PC-3 (cell line): ENCODE measurements at places on chromosomes 6 and 20. TPM values are rescaled to one million over a fixed set of nuclear protein-coding genes. Genes with fewer than 3 reads are reported as not detected.

The CDK5RAP1 gene
- 31.2 and 53.4 TPM in 2 replicates for total RNA-seq

The PAX1 gene
- not detected in 2 replicates for total RNA-seq

The B3GALT4 gene
- 7.9 and 8.4 TPM in 2 replicates for total RNA-seq

The PDE10A gene
- total RNA-seq, result 0.92 and 2.1 TPM in 2 replicates

The COL9A3 gene
- total RNA-seq, result 14.3 and 17.7 TPM in 2 replicates

The SLC17A9 gene
- not detected in 2 replicates for total RNA-seq

The TREM1 gene
- 0.98 TPM in 1 of 2 replicates, not detected in the other for total RNA-seq

The C6orf132 gene
- total RNA-seq, result 66.0 and 86.3 TPM in 2 replicates

The CSNK2A1 gene
- total RNA-seq, result 147 and 161 TPM in 2 replicates

The MRPS18A gene
- 91.5 and 105 TPM in 2 replicates for total RNA-seq

The KLC4 gene
- total RNA-seq, result 17.5 and 18.5 TPM in 2 replicates

The SLC17A1 gene
- not detected in 2 replicates for total RNA-seq

DNA sequence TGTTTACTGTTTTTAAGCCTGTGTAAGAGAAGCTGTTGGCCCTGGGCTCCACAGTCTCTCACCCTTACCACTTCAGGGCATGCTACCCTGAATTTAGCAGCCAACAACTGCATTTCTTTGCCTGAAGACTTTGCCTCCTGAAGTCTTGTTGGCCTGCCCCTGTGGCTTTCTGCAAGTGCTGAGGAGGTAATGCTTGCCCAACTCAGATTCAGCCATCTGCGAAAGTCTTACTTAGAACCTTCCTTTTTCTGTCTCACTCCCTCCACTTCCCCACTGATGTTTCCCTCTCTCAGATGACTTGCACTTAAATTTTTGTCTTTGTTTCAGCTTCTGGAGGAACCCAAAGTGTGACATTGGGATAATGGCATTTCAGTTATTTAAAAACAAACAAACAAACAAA is 11.8 kb upstream of the IBTK start:
- H3K4me3 ChIP-seq, result no peak overlapping the region
- peaks cover 28% of the 10 kb centered on the region for H3K4me1 ChIP-seq

DNA sequence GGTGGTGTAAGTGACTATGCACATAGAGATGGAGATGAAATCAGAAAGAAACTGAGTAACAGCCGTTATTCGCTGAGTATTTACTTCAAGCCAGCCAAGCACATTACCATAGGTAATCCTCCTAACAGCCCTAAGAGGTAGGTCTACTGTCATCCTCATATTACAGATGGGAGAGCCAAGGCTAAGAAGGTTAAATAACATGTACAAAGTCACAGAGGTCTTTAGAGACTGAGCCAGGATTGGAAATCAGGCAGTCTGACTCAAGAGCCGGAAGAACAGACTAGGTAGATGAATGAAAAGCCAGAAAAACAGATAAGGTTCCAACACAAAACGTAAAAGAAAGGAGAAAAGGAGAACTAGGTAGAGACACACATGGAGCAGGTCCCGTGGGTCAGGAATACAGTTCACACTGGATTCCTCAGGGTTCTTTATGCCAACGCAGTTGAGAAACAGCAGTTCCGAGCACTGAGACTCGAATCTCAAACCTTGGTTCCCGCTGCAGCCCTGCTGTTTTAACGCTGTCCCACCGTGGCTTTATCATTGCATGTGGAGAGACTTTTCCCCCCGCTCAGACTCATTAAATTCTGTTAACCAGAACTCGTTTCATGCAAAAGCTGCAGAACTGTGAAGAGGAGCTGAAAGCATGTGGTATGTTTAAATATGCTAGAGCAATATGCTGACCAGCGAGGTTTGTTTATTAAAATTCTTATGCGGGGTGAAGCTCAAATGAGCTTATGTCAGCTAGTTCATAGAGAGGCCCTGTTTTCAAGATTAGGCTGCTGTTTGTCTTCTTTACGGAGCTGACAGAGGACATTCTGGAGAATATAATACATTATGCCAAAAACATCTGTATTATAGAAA is 537.9 kb downstream of the CD83 start:
- DNase-seq, result no peak
- no peak overlapping the region for H3K27ac ChIP-seq
- no peaks in the 10 kb centered on the region for H3K36me3 ChIP-seq
- no peaks in the 10 kb centered on the region for H3K27me3 ChIP-seq
- peaks cover 25% of the 10 kb centered on the region for H3K4me1 ChIP-seq
- H3K4me3 ChIP-seq, result no peak overlapping the region

GRCh38 chr20:39042279-39043150 is 80.4 kb downstream of the DHX35 start:
- H3K36me3 ChIP-seq, result peaks cover 19% of the 10 kb centered on the region; the same call in 1 of the 2 replicates
- no peaks in the 10 kb centered on the region for H3K27me3 ChIP-seq
- no peaks in the 10 kb centered on the region for H3K4me1 ChIP-seq

- peak within 1 kb of the TSS; percentile 81 for H3K27ac ChIP-seq
- peak; percentile 59 for DNase-seq
- peaks cover 71% of the 10 kb centered on the region for H3K4me1 ChIP-seq
- no peaks in the 10 kb centered on the region for H3K27me3 ChIP-seq
- peaks cover 11% of the 10 kb centered on the region; the same call in 1 of the 2 replicates for H3K36me3 ChIP-seq
Measured at GRCh38 chr20:62367136-62367632, at the start of gene LAMA5. TSS of gene LAMA5 (minus strand) at chr20:62367312. CDS start at chr20:62367245, 67 bp downstream.

DNA sequence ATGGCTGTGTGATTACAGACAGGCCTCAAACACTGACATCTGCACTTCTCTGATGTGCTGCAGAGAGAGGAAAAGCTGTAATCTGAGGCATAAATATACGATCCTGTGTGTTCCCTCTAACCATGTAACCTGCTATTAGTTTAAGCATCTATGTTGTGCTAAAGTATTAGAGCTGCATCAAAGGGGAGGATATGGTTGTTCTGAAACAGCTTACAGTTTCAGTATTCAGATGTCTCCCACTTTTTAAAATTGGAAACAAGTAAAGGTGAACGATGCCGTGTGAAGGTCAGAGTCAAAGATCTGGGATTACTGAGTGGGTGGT is 7.6 kb downstream of the PLEKHG1 start:
- H3K4me3 ChIP-seq, result no peak overlapping the region
- no peak overlapping the region for H3K27ac ChIP-seq
- no peak for DNase-seq
- H3K4me1 ChIP-seq, result no peaks in the 10 kb centered on the region
- no peaks in the 10 kb centered on the region for H3K36me3 ChIP-seq

- H3K36me3 ChIP-seq, result no peaks in the 10 kb centered on the region
- DNase-seq, result no peak
- H3K4me1 ChIP-seq, result peaks cover 54% of the 10 kb centered on the region
- H3K4me3 ChIP-seq, result no peak overlapping the region
Measured at GRCh38 chr6:151043944-151044343, 178.4 kb downstream of the MTHFD1L start.

DNA sequence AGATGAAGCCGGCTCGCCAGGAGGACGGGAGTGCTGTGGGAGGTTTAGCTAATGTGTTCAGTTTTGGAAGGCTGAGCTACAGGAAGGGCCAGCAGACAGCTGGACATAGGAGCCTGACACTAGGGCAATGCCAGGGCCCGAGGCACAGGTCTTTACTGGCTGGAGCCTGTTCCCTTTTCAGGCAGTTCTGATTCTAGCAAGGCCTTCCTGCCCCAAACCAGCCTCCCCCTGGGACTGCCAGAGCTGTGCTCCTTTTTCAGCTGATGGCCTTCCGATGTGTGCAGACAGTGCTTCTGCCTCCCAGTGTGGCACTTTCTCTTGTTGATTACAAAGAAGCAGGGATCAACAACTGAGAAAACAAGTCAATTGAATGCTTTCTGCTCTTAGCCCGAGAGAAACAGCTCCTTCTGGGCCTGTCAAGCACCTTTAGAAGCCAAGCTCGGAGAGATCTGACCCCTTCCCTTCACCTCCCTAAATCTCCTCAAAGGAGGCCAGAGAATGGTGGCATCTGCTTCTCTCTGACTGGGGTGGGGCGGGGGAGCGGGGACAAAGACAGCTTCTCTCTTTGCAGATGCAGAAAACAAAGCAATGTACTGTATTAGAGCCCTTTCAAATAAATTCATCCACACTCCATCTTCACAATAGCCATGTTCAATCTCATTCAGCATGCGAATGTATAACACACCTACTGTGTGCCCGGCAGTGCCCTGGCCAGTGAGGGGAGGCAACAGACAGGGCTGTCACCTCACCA is 63.2 kb downstream of the RAB44 start:
- H3K27ac ChIP-seq, result no peak overlapping the region
- no peaks in the 10 kb centered on the region for H3K36me3 ChIP-seq
- H3K4me3 ChIP-seq, result no peak overlapping the region
- no peak for DNase-seq
- no peaks in the 10 kb centered on the region for H3K27me3 ChIP-seq

GRCh38 chr6:43972913-43973300 is 154.3 kb downstream of the MRPL14 start:
- peak; percentile 85 for DNase-seq
- no peak overlapping the region for H3K4me3 ChIP-seq
- peaks cover 6% of the 10 kb centered on the region; the same call in 1 of the 2 replicates for H3K36me3 ChIP-seq
- H3K27ac ChIP-seq, result peak overlapping the region; percentile 79
- H3K4me1 ChIP-seq, result peaks cover 62% of the 10 kb centered on the region

GRCh38 chr6:137849181-137849980 is 17.7 kb upstream of the TNFAIP3 start:
- DNase-seq, result no peak
- H3K27ac ChIP-seq, result no peak overlapping the region
- no peaks in the 10 kb centered on the region for H3K27me3 ChIP-seq
- peaks cover 32% of the 10 kb centered on the region for H3K4me1 ChIP-seq

DNA sequence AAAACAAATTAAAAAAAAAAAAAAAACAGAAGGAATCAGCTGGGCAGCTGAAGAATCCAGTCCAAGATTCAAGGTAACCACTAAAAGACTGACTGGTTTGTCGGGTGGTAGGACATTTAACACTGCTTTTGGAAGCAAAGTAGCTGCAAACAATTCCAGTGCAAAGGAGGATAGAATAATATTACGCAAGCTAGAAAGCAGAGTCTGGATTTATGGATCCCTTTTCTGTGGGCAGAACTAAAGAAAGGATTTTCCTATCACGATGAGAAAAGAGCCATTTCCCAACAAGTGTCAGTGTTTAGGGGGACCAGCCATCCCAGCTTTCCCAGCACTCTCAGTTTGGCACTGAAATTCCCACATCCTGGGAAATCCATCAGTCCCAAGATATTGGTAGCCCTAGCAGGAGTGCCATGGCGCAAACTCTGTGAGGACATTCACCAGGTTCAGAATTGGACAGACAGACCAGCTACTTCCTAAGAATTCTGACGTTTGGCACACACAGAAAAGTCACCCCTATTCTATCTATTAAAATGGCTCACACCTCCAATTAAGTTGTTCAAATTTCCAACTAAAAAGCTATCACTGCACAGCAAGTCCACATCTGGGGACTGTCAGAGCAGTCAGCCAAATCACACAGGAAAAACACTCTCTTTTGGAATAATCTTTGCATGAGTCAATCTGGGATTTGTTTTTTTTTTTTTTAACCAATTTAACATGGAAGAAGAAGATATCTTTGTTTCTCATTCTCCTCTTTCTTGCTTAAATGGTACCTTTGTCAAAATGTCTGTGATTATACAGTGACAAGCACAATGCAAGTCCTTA is 356.8 kb upstream of the ARID1B start:
- no peak for DNase-seq
- H3K4me3 ChIP-seq, result no peak overlapping the region
- peaks cover 17% of the 10 kb centered on the region; the same call in 1 of the 2 replicates for H3K4me1 ChIP-seq
- no peak overlapping the region for H3K27ac ChIP-seq
- H3K36me3 ChIP-seq, result no peaks in the 10 kb centered on the region

GRCh38 chr6:161168281-161168891 is 105.5 kb downstream of the AGPAT4 start:
- H3K27ac ChIP-seq, result peak overlapping the region; percentile 78
- no peaks in the 10 kb centered on the region for H3K36me3 ChIP-seq
- H3K4me3 ChIP-seq, result no peak overlapping the region
- no peaks in the 10 kb centered on the region for H3K27me3 ChIP-seq
- peaks cover 15% of the 10 kb centered on the region for H3K4me1 ChIP-seq
- DNase-seq, result peak; percentile 96

- no peak overlapping the region for H3K4me3 ChIP-seq
- no peaks in the 10 kb centered on the region for H3K27me3 ChIP-seq
- no peak overlapping the region for H3K27ac ChIP-seq
- H3K36me3 ChIP-seq, result no peaks in the 10 kb centered on the region
- no peaks in the 10 kb centered on the region for H3K4me1 ChIP-seq
- DNase-seq, result no peak
Measured at GRCh38 chr6:108868647-108869046, 20.4 kb downstream of the ARMC2 start.

GRCh38 chr20:8318965-8319625 is 187.0 kb downstream of the PLCB1 start:
- DNase-seq, result no peak
- H3K27me3 ChIP-seq, result peaks cover 44% of the 10 kb centered on the region
- no peak overlapping the region for H3K4me3 ChIP-seq
- H3K4me1 ChIP-seq, result no peaks in the 10 kb centered on the region
- H3K27ac ChIP-seq, result no peak overlapping the region
